ENCODE measurements at places on chromosomes 2 and 18. TPM values are rescaled to one million over a fixed set of nuclear protein-coding genes. Genes with fewer than 3 reads are reported as not detected.

TMEM198 gene
- 1.2 TPM for total RNA-seq

PLB1 gene
- total RNA-seq, result 0.39 TPM

SIX2 gene
- total RNA-seq, result 11.4 TPM

TACR1 gene
- not detected for total RNA-seq

SNORC gene
- 0.98 TPM for total RNA-seq

DCDC2C gene
- not detected for total RNA-seq

RNF181 gene
- 194 TPM for total RNA-seq

AKAIN1 gene
- total RNA-seq, result not detected

SLC35F6 gene
- 61.0 TPM for total RNA-seq

GCG gene
- not detected for total RNA-seq

SLC5A7 gene
- total RNA-seq, result not detected

SCN9A gene
- total RNA-seq, result 0.78 TPM

INPP1 gene
- total RNA-seq, result 15.8 TPM

LONRF2 gene
- total RNA-seq, result under 0.01 TPM

CD8B2 gene
- not detected for total RNA-seq

GPR75 gene
- total RNA-seq, result 4.1 TPM

LOXHD1 gene
- not detected for total RNA-seq
